Stimulated activated CD4-positive, alpha-beta T cell treated with anti-CD3 and anti-CD28 coated beads, TNF-alpha, amount 100 ng/mL, for 1 hour (primary cell): ENCODE measurements at places on chromosomes 2 and 18.

DNA sequence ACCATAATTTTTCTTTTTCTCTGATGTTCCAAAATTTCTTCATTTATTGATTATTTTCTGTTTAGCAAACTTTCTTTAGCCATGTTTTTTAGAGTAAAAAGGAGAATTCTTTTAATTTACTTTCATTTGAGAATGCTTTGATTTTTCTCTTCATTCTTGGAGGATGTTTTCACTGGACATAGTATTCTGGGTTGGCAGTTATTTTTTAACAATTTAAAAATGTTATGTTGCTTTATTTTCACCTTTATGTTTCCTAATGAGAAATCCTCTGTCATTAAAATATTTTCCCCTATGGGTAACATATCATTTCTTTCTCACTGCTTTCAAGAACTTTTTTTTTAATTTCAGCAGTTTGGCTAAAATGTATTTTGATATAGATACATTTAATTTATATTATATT, 631.4 kb upstream of the CDH2 start:
- DNase-seq = no peak

- no peak for DNase-seq
Measured at GRCh38 chr2:58484629-58485028, 243.5 kb upstream of the FANCL start.

DNA sequence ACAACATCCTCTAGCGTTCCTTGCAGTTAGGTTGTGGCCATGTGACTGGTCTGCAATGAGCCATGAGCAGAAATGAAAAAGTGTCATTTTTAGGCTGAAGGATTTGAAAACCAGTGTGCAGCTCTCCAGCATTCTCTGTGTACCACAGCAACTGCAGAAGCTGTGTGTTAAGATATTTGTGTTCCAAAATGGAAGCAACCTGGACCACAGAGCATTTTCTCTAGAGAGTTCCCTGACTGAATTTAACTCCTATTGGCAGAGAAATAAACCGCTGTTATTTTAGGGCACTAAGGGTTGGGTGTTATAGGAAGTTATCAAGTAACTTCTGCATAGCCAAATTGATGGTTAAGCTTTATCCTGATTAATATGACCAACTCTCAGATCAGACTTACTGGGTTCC, 257.2 kb upstream of the THUMPD2 start:
- DNase-seq = no peak

DNA sequence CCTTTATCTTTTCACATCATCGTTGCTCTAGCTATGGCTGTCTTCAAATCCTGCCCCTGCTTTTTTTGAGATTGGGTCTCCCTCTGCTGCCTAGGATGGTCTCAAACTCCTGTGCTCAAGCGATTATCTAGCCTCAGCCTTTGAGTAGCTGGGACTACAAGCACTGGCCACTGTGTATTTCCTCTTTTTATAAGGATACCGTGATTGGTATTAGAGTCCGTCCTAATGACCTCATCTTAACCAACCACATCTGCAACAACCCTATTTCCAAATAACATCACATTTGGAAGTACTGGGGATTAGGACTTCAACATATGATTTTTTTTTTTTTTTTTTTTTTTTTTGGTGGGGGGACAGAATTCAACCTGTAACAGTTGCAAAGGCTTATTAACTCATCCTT, 9.1 kb downstream of the RESP18 start:
- DNase-seq = no peak

DNA sequence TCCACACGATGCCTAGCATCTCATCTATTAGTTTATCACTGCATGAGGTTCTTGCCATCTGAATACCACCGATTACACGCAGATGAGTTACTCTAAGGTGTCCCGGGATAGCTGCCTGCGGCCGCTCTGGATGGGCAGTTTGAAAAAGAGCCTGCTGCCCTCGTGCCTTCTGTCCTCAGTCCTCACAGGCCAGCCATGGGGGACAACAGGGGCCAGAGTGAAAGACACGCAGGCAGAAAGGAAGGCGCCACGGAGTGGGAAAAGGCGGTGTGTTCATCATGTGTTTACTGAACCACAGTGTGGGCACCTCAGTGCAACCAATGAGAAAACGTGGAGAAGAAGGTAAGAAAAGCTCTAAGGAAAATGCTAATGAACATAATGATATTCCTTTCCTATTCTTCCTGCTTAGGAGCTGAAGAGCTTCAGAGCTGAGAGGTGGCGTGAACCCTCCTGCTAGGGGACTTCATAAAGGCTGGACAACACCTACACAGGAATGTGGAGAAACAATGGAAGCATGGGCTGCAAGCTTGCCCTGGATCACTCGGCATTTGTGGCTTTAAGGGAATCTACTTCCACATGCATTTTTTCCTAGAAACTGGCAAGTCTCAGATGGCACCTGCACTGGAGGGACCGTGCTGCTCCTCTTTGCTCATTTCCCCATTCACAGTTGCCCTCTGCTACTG, 50.9 kb downstream of the CABYR start:
- no peak for DNase-seq

DNA sequence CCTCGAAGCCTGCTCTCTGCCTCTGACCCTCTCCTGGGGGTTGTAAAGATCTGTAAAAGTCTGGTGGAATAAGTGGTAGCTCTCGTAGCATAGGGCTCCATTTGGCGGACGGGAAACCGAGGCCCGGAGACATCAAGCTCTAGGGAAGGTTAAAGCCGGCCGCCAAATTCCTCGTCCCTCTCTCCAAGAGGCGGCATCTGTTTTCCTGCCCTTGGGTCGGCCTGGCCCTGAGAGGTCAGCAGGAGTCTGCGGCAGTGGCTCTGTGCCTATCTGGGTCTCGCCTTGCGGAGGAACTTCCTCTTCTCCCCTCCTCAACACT, 72.4 kb downstream of the TEX51 start:
- no peak for DNase-seq

DNA sequence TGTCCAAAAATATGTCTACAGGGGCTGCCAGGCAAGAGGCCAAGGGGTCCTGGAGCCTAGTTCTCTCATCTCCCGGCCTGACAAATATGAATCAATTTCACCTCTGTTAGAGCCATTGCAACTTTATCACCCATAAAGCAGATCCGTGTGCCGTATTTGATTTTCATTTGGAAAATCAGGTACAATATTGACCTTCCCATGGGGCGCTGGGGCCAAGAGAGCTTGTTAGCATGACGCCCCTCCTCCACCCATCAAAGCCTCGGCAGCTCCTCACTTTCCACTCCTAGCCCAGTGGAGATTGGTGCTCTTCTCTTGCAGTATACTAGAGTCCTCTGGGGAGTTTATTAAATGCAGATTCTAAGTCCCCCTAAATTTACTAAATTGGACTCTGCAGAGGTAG, 96.8 kb downstream of the CAPN13 start:
- DNase-seq = no peak

DNA sequence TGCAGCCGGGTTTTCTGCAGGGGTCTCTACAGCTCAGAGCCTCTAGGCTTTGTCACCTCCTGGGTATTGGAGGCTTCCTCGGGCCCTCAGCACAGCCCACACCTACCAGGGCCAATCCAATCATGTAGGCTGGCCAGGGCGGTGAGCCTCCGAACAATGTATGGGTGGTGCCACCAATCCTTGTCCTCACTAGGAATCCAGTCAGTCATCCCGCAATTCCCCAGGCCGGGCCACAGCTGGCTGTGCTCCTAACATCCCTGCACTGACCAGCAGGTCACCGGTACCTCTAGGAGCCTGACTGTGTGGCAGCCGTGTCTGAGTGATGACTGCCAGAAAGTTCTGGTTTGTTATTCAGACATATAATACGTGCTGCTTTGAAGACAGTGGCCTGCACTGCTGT, 129.4 kb downstream of the SH3RF3 start:
- no peak for DNase-seq

DNA sequence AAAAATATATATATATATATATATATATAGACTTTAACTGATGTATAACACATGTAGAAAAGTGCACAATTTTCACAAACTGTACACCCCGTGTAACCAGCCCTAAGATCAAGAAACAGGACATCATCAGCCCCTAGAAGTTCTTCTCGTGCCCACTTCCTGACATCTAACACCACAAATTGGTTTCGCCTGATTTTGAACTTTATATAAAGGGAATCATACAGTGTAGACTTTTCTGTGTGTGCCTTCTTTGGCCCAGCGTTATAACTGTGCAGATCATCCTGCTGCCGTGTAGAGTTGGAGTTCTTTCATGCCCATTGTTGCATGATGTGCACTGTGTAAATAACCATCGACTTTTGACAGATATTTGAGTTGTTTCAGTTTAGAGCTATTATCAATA, 41.0 kb downstream of the SMAD7 start:
- no peak for DNase-seq

- DNase-seq = no peak
Measured at GRCh38 chr2:70655786-70656185, 102.2 kb upstream of the TGFA start.

GRCh38 chr2:62208758-62209114, 12.8 kb downstream of the B3GNT2 start:
- DNase-seq = no peak

- DNase-seq = no peak
Measured at GRCh38 chr2:10646153-10646552, 43.6 kb downstream of the NOL10 start.

GRCh38 chr2:208415255-208415654, 8.7 kb downstream of the PTH2R start:
- DNase-seq = no peak

GRCh38 chr18:61755555-61755954, 137.3 kb downstream of the RNF152 start:
- DNase-seq = no peak

GRCh38 chr18:13470516-13471197, 252.1 kb downstream of the LDLRAD4 start:
- no peak for DNase-seq

DNA sequence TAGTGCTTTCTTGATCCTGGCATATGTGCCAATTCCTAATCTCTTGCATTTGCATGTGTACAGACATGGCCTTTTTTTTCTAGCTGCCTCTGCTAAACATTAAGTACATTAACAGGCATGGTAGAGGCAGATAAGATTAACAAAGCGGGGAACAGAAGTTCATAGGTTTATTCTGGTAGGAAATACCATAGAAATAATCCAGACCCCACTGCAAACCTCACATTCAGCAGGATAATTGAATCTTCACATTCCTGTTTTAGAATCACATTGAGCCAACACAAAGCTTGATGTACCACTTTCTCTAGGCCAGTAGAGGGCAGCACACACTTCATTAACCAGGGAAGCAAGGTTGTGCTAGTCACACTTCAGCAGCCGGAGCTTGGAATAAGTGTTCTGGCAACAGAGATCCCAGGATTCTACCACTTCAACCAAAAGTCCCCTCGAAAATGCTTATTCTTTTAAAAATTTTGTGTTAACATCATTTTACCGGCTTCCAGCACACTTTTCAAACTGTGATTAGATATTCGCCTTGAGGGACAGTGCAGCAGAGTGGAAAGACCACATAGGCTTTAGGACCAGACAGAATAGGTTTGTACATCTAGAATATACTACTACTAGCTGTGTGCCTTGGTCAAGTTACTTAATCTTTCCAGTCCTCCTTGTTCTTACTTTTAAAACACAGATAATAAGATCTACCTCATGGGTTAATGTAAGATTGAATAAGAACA, 420.2 kb upstream of the CHST9 start:
- DNase-seq = no peak

DNA sequence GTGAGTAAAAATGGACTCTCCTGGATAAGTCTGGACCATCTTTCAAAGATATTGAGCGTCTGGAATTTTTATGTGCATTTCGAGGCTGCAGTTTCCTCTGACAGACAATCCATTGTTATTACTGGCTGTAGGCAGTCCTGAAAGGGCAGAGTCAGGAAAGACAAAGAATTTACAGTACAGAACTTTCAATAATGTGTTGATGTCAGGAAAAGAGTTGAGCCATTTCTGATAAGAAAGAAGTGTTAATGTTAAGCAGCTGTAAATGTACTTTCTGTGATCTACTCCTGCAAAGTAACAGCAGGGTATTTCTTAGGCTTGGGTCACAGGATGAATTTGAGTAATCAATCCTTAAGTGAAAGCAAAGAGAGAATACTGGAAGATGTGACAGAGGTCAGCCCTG, 29.8 kb downstream of the TSPYL6 start:
- DNase-seq = no peak

DNA sequence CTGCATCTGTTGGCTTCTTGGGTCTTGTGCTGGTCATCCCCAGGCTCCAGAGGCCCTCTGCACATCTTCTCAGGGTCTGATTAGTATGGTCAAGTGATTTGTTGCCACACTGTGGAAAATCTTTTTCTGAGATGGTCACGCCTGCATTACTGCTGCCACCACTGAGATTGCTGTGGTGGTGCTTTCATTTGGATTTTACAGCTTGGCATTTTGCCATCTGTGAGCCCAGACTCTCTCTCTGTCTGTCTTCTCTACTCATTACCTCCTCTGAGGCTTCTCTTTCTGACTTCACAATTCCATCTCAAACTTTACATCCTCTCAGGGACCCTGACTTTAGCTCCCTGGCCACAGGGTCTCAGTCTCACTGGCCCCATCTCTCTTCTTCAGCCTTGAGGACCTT, 154.6 kb downstream of the LRRTM1 start:
- no peak for DNase-seq

- no peak for DNase-seq
Measured at GRCh38 chr18:39966275-39966674, 1988.8 kb upstream of the PIK3C3 start.

DNA sequence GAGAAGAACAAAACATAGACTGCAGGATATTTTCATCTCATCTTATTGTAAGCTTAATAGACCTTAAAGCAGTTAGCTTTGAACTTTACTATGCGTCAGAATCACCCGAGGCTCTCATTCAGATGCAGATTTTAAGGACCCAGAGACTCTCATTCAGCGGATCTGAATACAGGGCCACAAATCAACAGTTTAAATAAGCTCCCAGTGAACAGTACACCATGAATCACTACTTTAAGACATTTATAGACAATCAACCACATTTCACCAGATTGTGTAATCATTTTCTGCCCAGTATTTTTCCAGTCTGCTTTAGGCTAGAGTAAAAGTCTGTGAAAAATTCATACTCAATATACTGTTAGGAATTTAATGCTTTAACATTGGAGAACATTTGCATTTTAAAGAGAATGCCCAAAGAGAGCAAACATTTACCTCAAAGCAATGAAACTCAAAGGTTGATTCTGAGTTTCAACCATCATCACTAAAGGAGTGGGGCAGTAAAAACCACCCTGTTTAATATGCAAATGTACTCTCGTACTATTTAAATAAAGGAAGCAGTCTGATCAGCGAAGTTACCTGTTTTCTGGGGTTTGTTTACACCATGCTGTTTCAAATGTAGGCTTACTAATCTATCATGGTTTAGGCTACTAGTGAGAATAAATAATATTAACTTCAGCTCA, 11.0 kb upstream of the ALPK2 start:
- DNase-seq = no peak

- DNase-seq = no peak
Measured at GRCh38 chr2:112665113-112665780, 19.5 kb downstream of the SLC20A1 start.

GRCh38 chr18:10370716-10371115, 83.7 kb upstream of the APCDD1 start:
- no peak for DNase-seq

GRCh38 chr2:1868683-1869141, 124.4 kb upstream of the PXDN start:
- no peak for DNase-seq

GRCh38 chr2:155377266-155377680, 678.8 kb downstream of the KCNJ3 start:
- DNase-seq = no peak

GRCh38 chr2:140344838-140345237, 1564.6 kb upstream of the NXPH2 start:
- DNase-seq = no peak

- no peak for DNase-seq
Measured at GRCh38 chr2:29278966-29279365, 163.8 kb downstream of the CLIP4 start.

- DNase-seq = no peak
Measured at GRCh38 chr2:226609366-226609765, 190.3 kb downstream of the IRS1 start.
